ENCODE measurements at places on chromosomes 2 and 18.

DNA sequence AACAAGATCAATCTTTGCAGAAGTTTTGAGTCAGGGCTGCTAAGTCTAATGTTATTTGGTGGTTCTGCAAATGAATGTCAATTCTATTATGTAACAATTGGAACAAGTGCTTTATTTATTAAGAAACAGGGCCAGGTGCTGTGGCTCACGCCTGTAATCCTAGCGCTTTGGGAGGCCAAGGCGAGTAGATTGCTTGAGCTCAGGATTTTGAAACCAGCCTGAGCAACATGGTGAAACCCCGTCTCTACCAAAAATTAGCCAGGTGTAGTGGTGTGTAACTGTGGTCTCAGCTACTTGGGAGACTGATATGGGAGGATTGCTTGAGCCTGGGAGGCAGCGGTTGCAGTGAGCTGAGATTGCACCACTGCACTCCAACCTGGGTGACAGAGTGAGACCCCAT, 13.2 kb upstream of the RNF103 start:
- DNase-seq, result no peak

GRCh38 chr2:56671973-56672569, 488.3 kb downstream of the CCDC85A start:
- DNase-seq, result no peak

DNA sequence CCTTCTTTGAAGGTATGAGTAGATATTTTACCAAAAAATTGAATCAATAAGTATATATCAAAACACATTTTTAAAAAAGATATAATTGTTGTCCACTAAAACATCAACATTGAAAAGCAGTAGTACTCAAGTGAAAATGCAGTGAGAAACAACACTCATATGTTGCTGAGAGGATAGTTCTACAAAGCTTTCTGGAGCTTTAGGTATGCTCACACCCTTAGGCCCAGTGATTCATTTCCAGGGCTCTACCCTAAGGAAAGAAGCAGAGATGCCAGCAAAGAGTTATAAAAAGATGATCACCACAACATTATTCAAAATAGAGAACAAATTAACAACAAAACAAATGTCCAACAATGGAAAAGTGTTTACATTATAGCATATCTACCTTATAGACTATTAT, 197.3 kb upstream of the CCDC150 start:
- no peak for DNase-seq

GRCh38 chr2:225602205-225602604, 202.7 kb downstream of the NYAP2 start:
- no peak for DNase-seq

GRCh38 chr18:75165926-75166325, 43.0 kb downstream of the PTGR3 start:
- DNase-seq, result no peak

DNA sequence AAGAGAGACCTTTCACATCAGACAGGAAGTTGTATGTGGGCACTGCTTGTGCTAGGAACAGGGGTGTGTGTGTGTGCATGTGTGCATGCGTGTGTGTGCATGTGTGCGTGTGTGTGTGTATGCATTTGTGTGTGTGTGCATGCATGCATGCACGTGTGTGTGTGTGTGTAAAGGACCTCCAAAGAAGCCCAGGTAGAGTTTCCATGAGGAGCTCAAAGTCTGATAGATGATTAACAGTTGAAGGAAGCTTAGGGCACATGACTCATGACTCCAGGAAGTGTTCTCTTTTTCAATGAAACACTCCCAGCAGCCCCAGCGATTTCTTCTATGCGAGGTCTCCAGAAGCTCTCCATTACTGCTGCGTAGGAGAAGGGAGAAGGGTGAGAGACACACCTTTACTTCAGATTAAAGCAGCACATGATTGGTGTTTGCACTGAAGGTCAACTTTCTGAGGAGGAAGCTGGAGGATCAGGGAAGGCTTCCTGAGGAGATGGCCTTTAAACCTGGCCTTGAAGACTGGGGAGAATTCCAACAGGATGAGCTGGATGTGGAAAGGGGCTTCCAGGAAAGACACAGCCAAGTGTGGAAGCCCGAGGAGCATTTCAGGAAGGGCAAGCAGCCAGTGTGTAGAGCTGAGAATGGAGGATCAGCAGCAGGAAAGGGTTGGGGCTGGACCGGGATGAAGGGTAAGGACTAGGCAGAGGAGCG, 77.7 kb downstream of the SMAD4 start:
- DNase-seq, result peak; percentile 20

DNA sequence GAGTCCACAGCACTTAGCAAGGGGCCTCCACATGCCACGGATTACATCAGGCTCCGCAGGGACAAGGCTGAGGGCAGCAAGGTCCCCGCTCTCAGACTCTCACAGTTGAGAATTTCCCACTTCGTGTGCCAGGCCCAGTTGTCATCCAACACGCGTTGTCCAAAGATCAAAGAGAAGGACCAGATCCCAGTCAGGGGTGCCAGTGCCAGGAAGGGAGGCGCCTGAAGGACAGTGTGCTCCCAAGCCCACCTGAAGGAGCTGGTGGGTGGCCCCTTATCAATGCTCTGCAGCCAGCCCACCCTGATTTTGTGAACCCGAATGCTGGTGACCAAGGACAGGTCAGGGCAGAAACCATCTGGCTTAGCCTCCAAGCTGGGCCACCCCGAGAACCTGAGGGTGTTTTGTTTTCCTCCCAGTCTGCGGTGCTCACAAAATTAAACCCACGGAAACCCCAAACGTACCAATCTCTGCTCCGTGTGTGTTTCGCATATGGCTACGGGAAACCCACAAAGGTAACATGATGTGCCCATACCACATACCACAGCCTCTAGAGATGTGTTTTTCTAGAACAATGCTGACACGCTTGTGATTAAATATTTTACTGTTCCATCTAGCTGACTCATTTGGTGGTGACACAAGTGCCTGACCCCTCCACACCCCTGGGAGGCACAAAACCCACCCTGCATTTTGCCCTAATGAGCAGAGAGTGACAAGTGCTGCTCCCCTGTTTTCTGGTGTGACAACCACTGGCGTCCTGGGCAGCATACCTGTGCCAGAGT, 24.5 kb downstream of the CRACDL start:
- no peak for DNase-seq

DNA sequence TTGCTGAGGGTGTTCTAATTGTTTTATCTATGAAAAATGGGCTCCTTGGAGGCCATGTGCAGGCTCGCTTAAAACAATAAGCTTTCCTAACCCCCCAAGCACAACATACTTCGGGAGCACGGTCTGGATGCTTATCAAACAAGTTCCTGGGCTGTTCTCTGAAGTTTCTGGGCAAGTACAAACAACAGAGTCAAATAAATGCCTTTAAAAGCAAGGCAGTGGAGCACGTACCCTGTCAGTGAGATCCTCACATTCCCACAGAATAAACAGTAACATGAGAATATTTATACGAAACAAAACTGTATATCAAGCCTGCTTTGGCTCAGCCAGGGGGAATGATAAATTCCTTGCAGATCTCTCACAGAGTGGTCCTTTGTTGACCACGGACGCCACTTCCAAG, 44.8 kb downstream of the FTCDNL1 start:
- no peak for DNase-seq

DNA sequence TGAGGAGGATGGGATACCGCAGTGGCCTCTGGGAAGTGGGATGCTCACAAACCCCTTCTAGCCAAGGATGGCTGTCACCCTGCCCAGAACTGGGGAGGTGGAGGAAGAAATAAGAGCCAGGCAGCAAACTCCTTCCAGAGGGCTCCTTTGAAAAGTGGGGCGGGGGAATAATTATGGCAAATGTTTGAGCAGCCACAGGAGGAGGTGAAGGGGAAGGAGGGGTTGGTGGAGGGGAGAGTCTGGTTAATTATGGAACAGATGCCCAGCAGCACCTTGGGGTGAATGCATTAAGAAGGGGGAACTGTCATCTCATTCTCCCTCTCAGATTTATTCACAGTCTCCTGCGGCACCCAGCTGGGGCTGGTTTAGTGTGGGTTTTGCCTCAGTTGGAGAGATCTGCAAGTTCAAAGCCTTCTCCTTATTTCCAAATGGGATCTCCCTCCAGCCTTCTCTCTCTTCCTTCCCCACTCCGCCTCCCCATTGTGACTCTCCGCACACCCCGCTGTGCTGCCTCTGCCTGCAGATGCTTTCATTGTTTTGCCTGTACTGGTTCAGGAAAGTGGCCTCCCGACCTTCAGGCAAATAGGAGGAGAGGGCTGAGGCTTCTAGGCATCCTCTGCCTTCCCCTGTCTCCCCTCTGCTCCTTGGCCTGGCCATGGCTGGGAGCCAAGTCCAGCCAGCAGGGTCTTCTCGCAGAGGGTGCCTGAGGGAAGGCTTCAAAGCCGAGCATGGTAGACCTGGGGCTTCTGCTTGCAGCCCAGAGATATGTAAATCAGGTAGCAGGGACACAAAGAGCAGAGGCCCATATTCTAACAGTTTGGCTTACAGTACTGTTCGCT, 457.2 kb upstream of the MEX3C start:
- no peak for DNase-seq

DNA sequence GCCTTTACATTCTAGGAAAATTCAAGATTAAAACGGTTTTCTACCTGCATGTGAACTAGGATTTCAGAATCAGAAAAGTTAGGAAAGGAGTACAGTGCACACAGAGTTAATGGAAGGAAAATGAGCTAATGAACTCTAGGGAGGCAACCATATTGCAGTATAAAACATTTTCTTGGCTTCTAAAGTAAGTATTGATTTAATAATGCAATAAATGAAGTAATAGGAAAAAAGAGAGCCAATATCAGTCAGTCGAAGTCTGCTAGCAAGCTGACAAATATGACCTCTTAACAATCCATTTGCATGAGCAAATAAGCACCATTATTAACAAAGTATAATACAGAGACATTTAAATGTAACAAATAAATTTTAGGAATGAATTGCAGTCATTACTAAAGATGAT, 80.2 kb upstream of the COL3A1 start:
- DNase-seq, result no peak

GRCh38 chr18:5541644-5542043, 2.2 kb downstream of the EPB41L3 start:
- DNase-seq, result no peak

GRCh38 chr2:196849895-196850294, 40.7 kb upstream of the C2orf66 start:
- DNase-seq, result peak; percentile 63

DNA sequence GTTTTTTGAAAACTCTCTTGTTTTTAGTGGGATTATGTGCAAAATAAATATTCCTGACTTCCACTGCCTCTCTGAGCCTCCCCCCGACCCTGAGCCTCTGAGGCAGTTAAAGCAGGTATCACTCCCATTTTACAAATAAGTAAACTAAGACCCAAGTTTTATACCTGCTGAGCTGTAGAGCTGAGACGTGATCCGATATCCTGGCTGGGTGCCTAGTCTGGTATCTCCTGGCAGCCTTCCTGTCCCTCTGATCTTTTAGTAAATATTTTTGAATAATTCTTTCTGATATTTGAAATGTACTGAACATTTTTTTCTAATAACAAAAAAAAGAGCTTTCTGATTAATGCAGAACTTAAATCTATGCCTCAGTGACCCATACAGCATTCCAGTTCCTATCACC, 108.3 kb upstream of the NOSTRIN start:
- DNase-seq, result no peak

DNA sequence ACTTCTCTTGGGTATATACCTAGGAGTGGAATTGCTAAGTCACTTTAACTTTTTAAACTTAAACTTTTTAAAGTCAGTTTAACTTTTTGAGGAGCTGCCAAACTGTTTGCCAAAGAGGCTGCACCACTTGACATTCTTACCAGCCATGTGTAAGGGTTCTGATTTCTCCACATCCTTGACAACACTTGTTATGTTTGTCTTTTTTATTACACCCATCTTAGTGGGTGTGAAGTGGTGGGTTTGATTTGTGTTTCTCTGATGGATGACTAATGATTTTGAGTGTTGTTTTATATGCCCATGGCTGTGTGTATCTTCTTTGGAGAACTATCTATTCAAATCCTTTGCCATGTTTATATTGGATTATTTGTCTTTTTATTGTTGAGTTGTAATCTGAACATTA, 13.6 kb downstream of the ASAP2 start:
- DNase-seq, result no peak

GRCh38 chr2:190534310-190535120, at the start of gene NEMP2:
TSS of gene NEMP2 (minus strand) at chr2:190534722. CDS start at chr2:190534655, 67 bp downstream.
- DNase-seq, result no peak

DNA sequence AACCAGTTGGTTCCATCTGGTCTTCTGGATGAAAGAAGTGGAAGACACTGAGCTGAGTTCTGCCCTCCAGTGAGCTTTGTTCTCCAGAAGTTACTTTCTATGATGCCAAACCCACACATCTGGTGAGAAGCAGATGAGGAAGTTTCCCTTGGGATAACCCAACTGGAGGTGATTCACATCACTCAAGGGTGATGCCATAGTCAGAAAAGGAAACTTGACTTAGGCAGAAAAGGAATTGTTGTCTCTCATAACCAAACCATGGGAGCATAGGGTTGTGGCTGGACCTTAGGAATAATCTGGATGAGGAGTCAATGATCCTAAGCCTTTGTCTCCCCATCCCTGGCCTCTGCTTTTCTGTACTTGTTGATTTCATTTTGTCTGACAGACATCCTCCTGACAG, 43.7 kb downstream of the CDC42EP3 start:
- DNase-seq, result peak; percentile 6

Measured in RKO (cell line).